ENCODE measurements at places on chromosomes 2 and 18.

- no peak for DNase-seq
Measured at GRCh38 chr18:65498605-65499004, 252.2 kb upstream of the CDH7 start.

DNA sequence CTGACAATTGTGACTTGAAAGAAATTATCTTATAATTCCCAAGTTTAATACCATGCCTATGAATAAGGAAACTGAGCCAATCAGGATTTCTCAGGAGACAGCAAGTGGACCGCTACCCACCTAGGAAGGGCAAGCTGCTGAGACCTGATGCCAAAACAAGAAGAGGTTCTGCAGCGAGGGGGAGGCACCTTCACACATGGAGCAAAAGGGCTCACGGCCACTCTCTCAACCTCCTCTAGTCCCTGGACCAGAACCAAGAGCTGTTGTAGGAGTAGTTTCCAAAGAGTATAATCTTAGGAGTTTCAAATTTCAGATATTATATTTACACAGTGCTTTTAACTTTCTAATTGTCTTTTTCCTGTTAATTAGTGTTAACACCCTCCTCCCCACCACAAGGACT lies 154.7 kb upstream of the ETAA1 start:
- no peak for DNase-seq

- no peak for DNase-seq
Measured at GRCh38 chr2:24785671-24786321, 7.4 kb downstream of the PTRHD1 start.

DNA sequence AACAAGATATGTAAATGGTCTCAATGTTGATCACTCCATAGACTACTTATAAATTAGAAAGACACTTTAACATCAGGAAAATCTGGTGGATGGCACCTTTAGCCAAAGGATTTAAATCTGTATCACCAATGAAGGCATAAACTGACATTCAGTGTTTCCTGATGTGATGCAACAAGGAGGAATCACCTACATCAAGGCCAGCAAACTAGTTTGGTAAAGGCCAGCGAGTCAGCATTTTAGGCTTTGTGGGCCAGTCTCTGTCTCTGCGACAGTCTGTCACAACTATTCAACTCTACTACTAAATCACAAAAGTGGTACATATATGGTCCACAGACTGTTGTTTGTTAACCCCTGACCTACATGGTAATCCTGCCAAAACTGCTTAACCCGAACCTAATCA lies 33.3 kb downstream of the C2orf76 start:
- no peak for DNase-seq

- peak; percentile 44 for DNase-seq
Measured at GRCh38 chr2:205885492-205886099, 200.4 kb downstream of the INO80D start.

- DNase-seq = no peak
Measured at GRCh38 chr2:11530864-11531465, 2.9 kb upstream of the GREB1 start.
